Cardiac fibroblast (primary cell): ENCODE measurements at places on chromosomes 12 and 14.

- DNase-seq = peak; percentile 81
Observed at GRCh38 chr14:71322655-71323250, 415.5 kb downstream of the PCNX1 start.

- DNase-seq = peak; percentile 77
Observed at GRCh38 chr12:6088921-6089747, 35.3 kb downstream of the VWF start.

DNA sequence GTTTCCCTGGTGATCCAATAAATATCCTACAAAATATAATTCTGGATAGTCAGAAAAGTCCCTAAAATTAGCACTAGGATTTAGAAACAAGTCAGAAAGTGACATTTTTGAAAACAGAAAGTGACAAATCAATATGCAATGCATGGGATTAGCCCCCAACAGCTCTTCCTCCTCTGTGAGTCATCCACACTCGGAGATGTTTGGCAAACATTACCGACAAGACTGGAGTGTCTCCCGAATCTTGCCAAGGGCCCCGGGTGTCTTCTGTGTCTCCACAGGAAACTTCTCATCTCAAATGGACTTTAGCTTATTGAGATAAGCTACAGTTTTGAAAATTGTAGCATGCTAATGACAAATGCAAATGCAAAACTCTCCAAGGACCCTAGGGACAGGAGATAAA lies 398.9 kb upstream of the CCDC196 start:
- DNase-seq = peak; percentile 37

DNA sequence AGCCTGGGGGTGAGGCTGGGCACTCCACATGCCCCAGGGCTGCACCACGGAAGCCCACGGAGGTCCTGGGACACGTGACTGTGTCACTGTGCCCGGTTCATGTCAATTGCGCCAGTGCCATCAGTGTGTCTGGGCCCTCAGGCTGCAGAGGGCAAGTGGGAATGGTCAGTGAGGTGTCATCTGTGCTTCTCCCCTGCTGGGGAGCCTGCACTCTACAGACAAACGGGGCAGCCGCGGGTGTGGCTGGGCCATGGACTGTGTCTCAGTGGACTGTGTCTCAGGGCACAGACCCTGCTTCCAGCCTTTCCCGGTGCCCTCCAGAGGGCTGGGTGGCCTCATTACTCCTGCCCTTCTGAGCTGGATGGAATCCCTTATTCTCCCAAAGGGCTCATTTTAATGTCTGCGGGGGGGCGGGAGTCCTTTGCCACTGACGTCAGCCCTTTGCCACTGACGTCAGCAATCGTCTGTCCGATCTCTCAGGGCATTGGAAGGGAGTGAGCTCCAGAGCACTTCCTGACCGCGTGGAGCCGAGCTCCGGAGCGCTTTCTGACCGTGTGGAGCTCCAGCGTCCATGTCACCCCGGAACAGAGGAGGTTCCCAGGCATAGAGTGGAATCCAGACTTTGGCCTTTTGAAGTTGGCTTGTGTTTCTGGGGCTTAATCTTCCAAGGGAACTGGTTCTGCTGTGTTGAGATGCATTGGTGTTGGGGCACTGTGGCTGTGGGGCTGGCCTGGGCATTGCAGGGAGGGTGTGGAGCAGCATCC lies 72.4 kb downstream of the ADGRD1 start:
- no peak for DNase-seq

DNA sequence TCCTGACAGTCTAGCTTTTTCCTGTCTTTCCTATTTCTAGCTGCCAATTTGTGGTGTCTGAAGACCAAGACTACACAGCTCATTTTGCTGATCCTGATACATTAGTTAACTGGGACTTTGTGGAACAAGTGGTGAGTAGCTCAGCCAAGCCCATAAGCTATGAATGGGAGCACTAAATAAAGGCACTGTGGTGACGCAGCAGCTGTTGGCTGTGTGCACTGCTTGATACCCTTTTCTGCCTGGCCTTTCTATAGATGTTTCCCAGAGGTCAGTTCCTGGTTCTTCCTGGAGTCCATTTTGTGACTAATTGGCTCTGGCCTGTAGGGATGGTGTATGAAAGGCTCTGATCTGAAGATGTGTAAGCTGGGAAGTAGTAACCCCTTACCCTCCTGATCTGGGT lies 20.5 kb downstream of the RNF10 start:
- DNase-seq = no peak
